ENCODE measurements at places on chromosomes 3 and 15. TPM values are rescaled to one million over a fixed set of nuclear protein-coding genes. Genes with fewer than 3 reads are reported as not detected.
A peak's percentile ranks its signal among the peaks of the same experiment; 100 is the strongest.

DNA sequence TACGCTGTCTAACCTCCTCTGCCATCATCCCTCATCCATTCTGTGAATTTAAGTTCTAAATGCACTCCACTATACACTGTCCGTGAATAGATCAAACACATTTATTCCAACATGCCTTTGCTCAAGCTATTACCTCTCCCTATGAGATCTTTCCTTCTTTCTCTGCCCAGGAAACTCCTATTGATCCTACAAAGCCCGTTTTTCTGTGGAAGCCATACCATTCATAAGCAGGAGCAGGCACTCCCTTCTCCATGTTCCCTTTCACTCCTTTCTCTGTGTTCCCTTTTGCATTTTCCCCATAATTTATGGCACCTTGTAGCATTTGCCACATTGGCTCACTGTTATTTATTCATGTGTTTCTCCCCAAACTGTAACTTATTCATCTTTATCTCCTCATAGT lies 501.6 kb downstream of the MAGI1 start:
- no peak for DNase-seq

DNA sequence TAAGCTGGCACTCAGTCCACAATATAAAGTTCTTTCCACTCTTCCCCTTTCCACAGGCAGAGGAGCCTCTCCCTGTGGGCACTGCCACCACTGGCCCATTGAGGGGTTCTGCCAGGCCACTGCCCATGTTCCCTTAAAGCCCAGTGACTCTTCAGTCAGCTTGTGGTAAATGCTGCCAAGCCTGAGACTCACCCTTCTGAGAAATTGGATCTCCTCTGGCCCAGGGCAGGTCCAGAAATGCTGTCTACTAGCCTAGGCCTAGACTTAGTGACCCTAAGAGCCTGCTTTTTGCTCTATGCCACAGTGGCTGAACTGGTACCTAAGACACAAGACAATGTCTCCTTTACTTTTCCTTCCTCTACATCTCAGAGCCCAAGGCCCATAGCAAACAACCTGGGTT lies 295.8 kb downstream of the RBMS3 start:
- DNase-seq: no peak

DNA sequence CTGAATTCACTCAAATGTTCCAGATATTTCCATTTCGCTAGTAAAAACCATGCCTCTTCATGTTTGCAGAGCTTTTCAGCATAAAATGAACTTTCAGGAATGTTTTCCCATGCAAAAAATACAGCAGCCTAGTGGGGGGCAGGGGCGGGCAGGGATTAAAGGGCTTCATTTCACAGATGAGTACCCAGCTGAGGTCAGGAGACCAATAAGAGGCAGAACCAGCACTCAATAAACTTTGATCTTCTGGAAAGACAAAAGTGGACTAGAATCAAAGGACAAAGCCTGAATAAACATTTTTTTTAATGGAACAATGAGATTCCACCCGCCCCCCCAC lies 8.0 kb downstream of the KLHL25 start:
- no peak for DNase-seq

LSAMP gene
- total RNA-seq: 0.16 TPM

DNA sequence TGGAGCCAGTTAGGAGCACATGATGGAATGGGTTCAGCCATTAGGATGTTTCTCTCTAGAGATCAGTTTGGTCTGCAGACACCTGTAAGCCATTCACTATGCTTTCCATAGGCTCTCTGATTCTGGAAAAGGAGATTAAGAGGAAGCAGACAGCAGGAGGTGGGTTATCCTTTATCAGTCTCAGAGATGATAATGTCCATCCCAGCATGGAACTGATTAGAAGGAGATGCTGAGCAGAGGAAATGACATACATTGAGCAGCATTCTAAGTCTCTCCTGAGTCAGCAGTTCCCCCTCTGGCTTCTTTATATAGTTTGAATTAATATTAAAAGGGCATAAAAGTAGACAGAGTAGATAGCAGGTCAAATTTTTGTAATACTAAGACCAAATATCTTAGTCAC lies 591.1 kb downstream of the GBE1 start:
- DNase-seq: no peak

DNA sequence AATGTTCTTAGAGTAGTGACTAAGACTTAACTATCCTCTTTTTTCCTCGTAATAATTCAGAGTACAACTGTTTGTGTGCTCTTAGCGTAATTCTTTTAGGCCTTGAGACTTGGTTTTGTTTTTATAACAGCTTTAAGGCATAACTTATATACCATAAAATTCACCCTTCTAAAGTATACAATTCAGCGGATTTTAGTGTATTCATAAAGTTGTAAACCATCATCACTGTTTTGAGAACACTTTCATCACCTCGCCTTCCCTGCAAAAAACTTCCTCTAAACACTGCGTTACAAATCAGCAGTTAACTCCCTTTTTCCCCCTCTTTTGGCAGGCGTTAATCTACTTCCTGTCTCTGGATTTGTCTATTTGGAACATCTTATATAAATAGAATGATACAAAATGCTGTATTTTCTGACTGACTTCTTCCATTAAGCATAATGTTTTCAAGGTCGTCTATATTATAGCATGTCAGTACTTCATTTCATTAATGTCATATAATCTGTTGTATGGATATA lies 18.7 kb downstream of the DNAJC13 start:
- no peak for DNase-seq

DNA sequence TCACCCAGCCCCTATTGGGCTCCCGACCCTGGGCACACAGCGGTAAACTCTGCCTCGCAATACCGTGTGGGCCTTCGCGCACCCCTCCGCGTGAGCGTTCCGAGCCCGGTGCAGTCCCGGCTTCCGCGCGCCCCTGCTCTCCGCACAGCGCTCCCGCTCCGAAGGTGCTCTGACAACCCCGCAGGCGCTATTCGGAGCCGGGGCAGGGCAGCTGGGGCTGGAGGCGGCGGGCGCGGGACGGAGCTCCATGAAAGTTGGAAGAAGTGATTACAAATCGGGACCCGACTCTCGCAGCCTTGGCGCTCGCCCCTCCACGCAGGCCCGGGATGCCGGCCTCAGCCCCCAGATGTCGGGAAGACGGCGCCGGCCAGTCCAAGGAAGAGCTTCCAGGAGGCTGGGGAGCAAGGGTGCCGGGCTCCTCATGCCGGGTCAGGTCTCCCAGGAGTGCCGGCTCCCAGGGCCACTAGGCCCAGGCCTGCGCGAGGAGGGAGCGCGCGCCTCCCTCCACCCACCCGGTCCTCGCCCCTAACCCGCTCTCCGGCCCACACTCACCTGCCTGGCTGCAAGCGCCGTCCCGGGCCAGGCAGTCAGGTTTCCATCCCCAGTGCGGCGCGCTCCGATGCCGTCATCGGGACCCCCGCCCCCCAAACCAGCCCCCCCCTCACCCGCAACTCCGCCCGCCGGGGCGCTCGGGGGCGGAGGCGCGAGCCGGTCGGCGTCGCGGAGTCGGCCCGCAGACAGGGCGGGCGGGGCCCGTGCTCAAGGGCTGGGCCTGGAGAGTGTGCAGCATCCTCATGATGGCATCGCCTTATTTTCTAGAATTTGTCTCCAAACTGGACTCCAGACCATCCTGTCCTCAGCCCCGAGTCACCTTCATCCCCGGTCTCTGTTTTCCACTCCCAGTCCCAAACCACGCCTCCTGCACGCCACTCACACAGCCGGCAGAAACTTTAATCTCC lies at the start of gene KIF7:
KIF7 (minus strand) TSS at position 621 of the 959 bp plus-strand sequence. CDS start 2,537 bp downstream, outside the sequence.
- peak; percentile 83 for DNase-seq

DNA sequence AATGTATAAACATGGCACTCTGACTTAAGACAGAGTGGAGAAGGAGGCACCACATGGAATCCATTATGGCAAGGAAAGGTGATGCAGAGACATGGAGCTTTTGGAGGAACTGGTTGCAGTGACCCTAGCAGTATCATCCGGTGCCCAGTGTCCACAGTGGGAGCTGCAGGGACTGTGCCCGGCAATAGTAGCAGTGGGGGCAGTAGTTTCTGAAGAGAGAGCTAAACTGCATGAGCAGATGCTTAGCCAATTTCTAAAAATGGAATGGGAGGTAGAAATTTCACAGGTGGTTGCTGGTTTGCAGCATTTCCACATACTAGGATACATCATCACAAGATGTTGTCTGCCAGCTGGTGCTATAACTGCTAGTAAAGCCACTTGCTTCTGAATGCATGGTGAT lies 7.8 kb upstream of the TM2D3 start:
- no peak for DNase-seq

DNA sequence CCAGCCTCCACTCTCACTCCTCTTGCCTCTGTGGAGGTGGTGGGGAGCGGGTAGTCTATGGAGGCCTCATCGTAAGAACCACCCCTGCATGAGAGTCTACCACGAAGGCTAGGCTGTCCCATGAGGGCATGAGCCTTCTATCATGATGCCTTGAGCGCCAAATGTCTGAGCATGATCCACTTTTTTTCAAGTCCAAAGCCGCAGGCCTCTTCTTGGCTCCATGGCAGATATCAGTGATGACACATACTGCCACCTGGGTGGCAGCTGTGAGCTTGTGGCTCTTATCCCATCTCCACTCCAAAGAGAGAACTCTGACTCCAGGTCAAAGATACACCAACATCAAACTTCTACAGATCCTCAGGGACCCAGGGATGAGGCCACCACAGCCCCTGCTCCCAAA lies 13.5 kb downstream of the POC1A start:
- DNase-seq: no peak

DNA sequence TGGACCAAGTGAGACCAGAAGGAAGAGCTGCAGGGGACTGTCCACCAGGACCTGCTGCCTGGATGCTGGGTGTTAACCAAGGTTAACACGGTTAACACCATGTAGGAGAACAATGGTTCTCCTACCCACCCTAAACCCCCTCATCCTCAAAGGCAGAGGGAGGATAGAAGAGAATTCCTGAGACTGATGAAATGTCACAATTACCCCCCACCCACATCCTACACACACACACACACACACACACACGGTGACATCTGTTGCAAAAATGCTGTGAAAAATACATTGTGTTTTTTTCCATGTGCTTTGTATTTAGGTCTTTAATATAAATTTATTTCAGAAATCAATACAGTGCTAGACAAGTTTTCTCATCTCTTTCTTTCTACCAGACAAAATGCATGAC lies 113.9 kb upstream of the HES1 start:
- DNase-seq: no peak

DNA sequence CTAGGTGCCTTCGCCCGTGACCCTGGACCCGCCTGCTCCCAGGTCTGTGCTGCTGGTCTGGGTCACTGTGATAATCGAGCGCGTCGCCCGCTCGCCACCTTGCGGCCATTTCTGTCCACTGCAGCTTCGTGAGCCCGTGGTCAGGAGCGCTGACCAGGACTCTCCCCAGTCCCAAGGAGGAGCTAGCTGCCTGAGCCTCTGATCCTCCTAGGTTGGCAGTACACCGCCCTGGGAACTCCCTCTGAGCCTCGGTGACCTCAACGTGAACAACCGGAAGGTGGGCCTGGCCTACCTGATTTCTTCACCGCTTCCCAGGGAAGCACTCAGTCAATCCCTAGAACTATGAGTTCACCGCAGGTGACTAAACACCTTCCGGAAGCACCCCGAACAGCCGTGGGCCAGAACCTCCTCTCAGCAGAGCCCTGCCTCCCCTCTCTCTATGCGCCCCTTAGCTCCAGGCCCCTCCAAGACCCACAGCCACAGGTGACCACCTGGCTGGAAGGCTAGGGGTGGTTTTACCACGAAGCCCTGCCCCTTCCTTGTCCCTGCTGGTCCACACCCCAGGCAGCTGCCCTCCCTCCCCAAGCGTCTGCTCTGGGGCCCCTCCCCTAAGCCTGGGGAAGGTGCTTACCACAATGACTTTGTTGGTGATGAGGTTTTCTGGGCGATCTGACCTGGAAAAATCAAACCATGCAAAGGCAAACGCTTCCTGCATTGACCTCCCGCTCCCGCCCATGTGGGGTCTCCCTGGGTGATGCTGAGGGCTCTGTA lies 9.7 kb downstream of the PLA2G4D start:
- DNase-seq: peak; percentile 31

GOLGA8G gene
- not detected for total RNA-seq

ADCY5 gene
- not detected for total RNA-seq

DNA sequence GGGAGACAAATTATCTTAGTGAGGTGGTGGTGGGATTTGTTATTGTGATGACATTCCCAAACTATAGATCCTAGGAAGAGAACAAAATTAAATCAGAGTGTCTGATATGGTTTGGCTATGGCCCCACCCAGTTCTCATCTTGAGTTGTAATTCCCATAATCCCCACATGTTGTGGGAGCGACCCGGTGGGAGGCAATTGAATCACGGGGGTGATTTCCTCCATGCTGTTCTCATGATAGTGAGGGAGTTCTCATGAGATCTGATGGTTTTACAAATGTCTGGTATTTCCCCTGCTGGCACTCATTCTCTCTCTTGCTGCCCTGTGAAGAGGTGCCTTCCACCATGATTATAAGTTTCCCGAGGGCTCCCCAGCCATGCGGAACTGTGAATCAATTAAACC lies 62.0 kb downstream of the RPL22L1 start:
- no peak for DNase-seq

DNA sequence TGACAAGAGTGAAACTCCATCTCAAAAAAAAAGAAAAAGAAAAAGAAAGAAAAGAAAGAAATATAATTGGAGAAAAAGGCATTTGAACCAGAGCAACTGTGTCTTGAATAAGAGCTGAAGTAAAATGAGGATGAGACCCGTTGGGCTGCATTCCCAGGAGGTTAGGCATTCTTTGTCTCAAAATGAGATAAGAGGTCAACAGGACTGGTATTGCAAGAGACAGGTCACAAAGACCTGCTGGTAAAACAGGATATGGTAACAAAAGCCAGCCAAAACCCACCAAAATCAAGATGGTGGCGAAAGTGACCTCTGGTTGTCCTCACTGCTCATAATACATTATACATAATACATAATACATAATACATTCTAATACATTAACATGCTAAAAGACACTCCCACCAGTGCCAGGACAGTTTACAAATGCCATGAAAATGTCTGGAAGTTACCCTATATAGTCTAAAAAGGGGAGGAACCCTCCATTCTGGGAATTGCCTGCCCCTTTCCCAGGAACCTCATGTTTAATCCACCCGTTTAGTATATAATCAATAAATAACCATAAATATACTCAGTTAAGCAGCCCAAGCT lies 8.6 kb upstream of the TIPIN start:
- DNase-seq: no peak

DNA sequence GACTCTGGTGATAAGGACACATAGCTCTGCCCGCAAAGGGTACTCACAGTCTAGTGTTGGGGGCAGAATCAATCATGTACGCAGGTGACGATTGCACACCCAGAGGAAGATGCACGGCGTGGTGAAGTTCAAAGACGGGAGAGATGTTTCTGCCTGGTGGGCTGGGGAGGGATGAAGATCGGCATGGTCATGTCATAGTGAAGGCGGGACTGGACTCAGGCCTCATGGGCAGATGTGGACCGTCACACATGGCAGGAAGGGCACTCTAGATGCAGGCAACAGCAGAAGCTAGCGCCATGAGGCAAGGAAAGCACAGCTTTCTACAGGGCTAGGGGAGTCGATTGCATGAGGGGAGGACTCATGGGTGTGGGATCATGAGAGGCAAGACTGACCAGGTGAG lies 240.6 kb downstream of the OPA1 start:
- no peak for DNase-seq

GRCh38 chr15:32643907-32644445 lies 2.5 kb downstream of the SCG5 start:
- DNase-seq: no peak

DNA sequence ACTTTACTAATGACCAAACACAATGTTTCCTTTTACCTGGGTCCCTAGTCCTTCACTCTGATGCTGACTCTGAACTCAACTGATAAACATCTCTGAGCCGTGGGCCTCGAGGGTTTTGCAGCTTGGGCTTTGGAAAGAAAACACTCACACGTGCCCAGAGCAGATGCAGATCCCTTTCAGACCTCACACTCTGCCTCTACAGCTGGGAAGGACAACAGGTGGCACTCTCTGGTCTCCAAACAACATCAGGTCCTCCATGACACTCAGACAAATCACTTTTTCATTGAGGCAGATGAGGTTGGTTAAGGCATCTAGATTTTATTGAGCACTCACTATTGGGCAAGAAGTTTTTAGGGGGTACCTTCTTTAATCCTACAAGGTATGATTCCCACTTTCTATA lies 64.7 kb upstream of the NTRK3 start:
- DNase-seq: no peak

Measured in MG63 (cell line).